RWPE1 (cell line): ENCODE measurements at places on chromosomes 5 and 9.

GRCh38 chr9:126511411-126511810 is 102.3 kb upstream of the LMX1B start:
- no peak for DNase-seq

GRCh38 chr5:41181691-41182564 is 31.4 kb downstream of the C6 start:
- no peak for DNase-seq

- DNase-seq = no peak
These were observed 403.1 kb downstream of the TLE4 start for GRCh38 chr9:79974806-79975422.

- DNase-seq = no peak
These were observed 497.1 kb downstream of the ARHGEF28 start for GRCh38 chr5:74122979-74123590.

GRCh38 chr5:151825445-151825844 is 53.7 kb downstream of the G3BP1 start:
- DNase-seq = peak; percentile 77

DNA sequence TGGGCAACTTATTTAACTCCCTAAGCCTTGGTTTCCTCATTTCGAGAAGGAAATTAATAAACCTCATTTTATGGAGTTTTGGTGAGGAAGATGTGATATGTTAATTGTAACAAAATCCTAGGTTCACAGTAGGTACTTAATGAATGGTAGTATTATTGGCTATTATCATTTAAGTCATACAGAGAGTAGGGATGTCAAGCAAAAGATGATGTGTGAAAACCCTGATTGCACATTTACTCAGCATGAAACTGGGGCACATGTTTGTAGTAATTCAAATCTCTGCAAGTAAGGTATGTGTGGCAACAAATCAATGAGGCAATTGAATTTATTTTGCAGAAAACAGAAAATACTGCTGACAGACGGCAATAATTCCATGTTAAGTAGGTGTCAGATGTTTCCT is 127.3 kb downstream of the CSNK1G3 start:
- DNase-seq = no peak

GRCh38 chr5:94391996-94392395 is 226.4 kb downstream of the KIAA0825 start:
- no peak for DNase-seq

- DNase-seq = no peak
These were observed 13.3 kb downstream of the SPARC start for GRCh38 chr5:151673421-151673820.

GRCh38 chr9:99451112-99451606 is 229.1 kb downstream of the SEC61B start:
- no peak for DNase-seq

GRCh38 chr5:180253036-180253824 is 38.7 kb downstream of the MAPK9 start:
- DNase-seq = no peak
